SJSA1 (cell line): ENCODE measurements at places on chromosomes 2 and 18.

DNA sequence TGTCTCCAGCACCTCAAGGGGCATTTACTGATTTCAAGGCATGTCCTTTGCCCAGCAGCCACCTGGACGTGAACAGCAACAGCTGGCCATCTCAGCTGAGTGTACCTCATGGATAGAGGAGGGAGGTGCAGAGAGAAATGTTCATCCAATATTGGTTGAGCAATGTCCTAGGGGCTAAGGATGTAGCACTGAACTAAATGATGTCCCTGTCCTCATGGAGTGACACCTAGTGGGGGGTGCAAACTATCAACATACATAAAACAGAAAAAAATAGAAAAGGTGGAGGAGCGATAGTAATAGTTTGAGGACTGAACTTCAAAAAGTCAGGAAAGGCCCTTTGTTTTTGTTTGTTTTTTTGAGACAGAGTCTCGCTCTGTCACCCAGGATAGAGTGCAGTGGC lies 4.8 kb upstream of the UGGT1 start:
- H3K27me3 ChIP-seq = no peaks in the 10 kb centered on the region
- no peak for DNase-seq
- H3K4me1 ChIP-seq = no peaks in the 10 kb centered on the region
- peaks cover 2% of the 10 kb centered on the region for H3K36me3 ChIP-seq

DNA sequence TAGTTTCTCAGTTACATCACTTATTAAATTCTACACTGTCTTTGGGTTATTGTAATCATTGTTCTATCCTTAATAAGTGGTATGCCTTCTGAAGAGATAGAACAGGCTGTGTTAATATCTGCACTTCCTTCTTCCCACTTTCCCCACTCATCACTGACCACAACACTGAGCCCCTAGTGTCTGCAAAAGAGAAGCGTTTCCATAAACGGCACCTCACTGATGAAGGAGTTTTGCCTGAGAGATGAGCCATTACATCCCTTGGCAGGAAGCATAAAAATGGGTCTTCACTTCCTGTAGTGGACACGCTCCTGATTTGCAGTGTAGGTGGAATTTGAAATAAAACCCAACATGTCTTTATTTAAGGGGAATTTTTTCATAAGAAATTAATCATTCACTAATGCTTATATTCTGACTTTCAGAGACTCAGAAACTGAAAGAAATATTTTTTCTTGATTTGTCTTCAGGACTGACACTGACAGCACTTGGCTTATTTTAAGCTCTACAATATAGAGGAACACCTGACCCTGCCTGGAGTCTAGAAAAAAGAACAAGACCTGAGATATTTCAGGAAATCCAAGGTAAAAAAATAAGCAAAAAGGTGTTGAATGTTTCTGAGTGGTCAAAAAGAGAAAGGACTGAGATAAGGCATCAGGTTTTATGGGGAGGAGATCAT lies 275.3 kb downstream of the RAD51AP2 start:
- DNase-seq = no peak
- H3K4me3 ChIP-seq = no peak overlapping the region
- H3K27ac ChIP-seq = no peak overlapping the region
- no peaks in the 10 kb centered on the region for H3K4me1 ChIP-seq

DNA sequence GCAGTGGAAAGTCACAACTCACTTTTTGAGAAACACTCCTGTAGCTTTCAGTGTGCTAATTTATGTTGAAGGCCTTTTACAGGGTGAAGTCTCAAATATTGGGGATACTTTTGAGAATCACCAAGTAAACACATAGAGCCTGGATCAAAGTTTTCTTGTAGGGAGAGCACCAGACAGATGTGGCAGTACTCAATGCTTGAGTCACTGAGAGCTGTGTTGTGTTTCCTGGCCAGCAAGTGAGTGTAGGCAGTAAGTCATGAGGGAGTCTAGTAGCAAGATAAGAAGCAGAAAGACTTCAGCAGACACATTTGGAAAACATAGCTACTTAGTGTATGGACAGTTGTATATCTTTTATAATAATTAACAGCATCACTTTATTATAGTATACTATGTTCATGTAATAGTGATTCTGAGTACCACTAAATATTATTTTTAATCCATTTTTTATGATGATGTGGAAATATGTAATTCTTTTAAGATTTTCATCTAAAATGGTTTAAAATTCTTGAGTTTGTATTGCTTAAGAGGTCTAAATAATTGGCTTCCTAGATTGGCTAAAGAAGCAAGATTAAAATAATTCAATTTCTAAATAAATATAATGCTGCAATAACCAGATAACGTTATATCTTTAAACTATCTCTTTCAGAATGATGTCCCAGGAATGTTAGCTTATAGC lies 12.8 kb downstream of the PSMD1 start:
- no peak for DNase-seq
- peaks cover 90% of the 10 kb centered on the region for H3K36me3 ChIP-seq
- no peak overlapping the region for H3K27ac ChIP-seq
- H3K4me1 ChIP-seq = no peaks in the 10 kb centered on the region
- no peaks in the 10 kb centered on the region for H3K27me3 ChIP-seq

DNA sequence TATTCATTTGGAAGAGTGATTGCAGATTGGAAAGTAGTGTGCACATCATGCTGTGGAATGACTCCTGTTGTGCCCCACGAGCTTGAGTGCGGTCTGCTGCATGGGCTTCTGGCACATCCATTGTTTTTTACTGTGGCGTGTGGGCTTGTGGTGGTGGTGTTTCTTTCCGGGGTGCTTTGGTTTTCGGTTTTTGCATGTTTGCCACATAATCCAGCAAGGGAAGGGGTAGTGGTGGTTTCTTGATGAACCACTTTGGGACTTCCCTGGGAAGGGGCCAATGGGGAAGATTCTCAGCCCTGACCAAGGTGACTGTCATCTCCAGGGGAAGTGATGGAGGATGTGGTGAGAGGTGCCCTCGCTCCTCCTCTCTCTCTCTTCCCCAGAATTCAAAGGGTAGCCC lies 57.0 kb downstream of the COA5 start:
- no peak for DNase-seq
- H3K27me3 ChIP-seq = no peaks in the 10 kb centered on the region
- H3K4me1 ChIP-seq = no peaks in the 10 kb centered on the region
- peaks cover 29% of the 10 kb centered on the region for H3K36me3 ChIP-seq
- no peak overlapping the region for H3K27ac ChIP-seq
- no peak overlapping the region for H3K4me3 ChIP-seq

DNA sequence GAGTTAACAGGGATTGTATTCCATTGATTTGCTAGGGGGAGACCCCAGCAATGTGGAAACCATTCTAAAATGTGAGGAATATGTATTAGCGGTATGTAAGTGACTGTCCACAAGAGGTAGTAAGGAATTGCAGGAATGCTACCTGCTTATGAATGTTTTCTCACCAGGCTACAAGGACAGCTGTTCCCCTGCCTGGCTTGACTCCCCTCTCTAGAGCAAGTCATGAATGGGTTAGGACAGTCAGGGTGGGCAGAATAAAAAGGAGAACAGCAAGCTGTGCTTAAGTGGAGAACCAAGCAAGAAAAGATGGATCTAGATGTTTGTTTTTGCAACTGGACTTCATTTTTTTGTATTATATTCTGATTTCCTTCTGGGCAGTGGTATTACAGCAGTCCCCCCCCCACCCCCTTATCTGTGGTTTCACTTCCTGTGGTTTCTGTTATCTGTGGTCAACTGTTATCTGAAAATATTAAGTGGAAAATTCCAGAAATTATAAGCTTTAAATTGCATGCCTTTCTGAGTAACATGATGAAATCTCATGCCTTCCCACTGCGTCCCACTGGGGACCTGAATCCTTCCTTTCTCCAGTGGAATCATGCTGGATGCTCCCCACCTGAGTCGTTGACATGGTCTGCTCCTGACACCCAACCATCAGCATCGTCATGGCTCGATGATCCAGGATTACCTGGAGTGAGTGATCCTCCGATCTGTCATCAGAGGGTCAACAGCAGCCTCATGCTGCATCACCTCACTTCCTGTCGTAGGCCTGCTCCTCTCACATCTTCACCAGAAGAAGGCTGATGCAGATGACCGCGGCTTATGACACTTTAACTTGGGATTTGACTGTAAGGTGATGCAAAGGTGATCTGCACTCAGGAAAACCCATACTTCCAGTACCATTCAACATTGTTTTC lies 52.2 kb downstream of the VAPA start:
- no peaks in the 10 kb centered on the region for H3K36me3 ChIP-seq
- H3K4me3 ChIP-seq = no peak overlapping the region
- no peak overlapping the region for H3K27ac ChIP-seq
